ENCODE measurements at places on chromosomes 6 and 20.

GRCh38 chr6:128754658-128755256 lies 128.2 kb upstream of the LAMA2 start:
- no peak for DNase-seq

GRCh38 chr6:147508042-147508865 lies at the start of gene SAMD5:
SAMD5 (plus strand) TSS chr6:147508690; CDS start chr6:147508929, 239 bp downstream.
- no peak for DNase-seq

DNA sequence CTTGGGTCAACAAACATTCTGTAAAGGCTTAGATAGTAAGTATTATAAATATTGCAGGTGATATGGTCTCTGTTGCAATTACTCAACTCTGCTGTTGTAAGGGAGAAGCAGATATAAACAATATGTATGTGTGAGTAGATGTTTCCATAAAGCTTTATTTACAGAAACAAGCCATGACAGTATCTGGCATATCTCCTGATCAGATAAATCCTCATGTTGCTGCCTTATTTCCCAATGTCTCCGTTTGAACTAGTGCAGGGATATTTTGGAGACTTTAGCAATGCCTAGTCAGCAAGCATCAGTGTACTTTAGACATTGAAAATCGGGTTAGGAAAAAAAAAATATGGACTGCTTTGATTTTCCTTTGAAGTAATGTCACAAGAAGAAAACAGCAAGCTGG lies 96.1 kb downstream of the LAMA2 start:
- no peak for DNase-seq

- no peak for DNase-seq
These were observed 203.6 kb downstream of the LRFN2 start for GRCh38 chr6:40383348-40384115.

DNA sequence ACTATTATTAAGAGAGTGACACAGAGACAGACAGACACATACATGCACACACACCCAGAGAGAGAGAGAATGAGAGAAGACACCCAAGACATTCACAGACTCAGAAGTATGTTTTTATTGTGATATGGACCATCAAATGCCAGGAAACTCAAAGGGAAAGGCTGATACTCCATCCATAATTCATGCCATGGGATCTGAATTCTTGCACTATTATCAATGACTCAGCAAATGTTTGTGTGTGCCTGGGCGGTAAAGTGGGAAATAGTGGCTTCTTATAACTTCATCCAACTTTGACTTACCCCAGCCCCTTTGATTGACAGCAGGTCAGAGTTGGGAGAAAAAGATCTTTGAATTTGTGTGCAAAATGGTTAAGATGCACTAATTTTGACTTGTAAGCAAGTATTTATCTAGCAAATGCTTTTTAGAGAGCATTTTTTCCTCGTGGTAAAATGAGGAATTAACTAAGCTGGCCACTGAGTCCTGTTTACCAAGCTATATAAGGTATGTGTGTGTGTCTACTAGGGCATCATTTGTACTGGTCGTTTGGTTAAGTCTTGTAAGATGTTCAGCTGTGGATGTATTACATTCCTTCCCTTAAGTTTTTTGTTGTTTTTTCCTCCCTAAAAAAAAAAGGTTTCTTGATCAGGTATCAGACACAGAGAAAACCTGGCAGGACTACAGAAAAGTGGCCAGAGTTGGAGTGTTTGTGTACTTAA lies 3.0 kb upstream of the CCN2 start:
- DNase-seq = no peak

- no peak for DNase-seq
These were observed 191.1 kb downstream of the SLC24A3 start for GRCh38 chr20:19403549-19403948.

DNA sequence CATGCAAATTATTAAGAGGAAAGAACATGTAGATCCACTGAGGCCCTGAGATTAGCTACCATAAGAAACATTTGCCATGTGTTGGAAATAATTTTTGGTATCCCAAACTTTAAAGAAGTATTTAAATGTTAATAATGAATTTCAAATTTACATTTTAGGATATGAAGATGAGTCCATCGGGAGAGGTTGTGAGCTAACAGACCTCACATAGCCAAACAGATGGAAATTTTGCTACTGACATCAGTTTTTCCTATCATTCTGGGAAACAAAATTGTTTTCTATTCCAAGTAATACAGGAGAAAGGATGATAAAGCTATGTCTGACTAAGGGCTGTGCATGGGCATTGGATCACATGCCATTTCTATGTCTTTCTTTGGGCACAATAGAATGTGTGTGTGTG lies 809.6 kb downstream of the TENT5A start:
- no peak for DNase-seq

DNA sequence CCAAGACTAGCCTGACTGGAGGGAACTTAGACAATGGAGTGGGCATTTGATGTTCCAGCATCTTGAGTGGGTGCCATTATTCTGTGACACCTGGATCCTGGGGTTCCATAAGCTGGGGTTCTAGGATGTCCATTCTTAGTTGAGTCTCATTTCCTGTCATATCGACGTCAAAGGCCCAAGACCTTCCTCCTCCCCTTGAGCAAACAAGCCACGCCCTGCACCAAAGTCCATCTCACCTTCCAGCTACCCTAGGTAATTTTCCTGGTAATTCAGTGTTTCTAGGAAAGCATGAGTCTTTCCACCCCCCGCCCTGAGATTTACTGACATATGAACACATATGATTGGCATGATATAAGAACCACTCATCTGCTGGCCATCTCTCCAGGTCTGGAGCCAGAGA lies at the start of gene TRIM40:
Gene TRIM40, plus strand, starts transcription at position 384 of the 400 bp plus-strand sequence. CDS start 897 bp downstream, outside the sequence.
- DNase-seq = no peak

DNA sequence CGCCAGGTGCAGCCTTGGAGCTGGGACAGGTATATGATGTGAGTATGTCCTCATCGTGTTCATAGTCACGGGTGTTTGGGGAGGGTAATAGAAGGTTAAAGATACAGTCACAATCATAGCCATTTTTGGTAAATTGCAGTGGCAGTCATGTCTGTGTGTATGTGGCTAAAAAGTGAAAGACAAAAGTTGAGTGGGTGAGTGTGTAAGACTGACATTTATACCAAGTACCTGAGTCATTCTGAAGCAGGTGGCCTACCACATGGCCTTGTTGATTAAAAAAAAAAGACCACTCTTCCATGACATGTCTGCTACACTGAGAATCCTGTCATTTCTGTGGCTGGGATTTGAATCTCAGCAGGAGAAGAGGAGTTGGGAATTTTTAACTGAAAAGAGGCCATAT lies 181.9 kb downstream of the SCP2D1 start:
- no peak for DNase-seq

DNA sequence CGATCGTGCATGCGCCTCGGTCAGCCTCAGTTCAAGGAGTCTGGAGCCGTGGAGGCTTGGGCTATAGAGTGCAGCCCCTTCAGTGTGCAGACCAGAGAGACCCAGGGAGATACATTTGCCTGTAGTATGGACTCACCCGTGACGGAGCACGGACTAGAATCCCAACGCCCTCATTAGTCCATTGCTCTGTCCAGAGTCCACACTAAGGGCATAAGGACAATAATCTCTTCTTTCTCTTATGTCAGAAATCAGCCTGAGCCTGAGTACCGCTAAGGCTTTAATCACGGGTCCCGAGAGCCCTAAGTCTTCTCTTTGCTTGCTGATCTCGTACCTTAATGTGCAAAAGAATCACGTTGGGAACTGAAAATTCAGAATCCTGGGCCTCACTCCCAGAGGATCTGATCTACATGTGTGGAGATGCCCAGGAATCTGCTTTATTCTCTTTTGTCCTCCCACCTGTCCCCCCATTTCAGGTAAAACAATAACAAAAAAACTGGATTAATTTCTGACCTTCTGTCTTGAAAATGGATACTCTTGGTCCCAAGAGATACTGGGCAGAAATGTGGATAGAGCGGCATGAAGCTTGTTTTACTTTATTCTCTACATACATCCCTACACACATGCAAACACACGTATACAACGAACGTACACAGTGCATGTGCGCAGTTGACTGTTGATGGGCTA lies 671 bp downstream of the BPHL start:
- DNase-seq = no peak

- no peak for DNase-seq
These were observed 112.0 kb upstream of the CDYL start for GRCh38 chr6:4664117-4664626.

GRCh38 chr6:133097208-133097607 lies 143.9 kb upstream of the EYA4 start:
- no peak for DNase-seq

- no peak for DNase-seq
These were observed 518.1 kb downstream of the TFAP2A start for GRCh38 chr6:9896806-9897205.

GRCh38 chr6:47202644-47203205 lies 107.0 kb downstream of the TNFRSF21 start:
- DNase-seq = no peak

DNA sequence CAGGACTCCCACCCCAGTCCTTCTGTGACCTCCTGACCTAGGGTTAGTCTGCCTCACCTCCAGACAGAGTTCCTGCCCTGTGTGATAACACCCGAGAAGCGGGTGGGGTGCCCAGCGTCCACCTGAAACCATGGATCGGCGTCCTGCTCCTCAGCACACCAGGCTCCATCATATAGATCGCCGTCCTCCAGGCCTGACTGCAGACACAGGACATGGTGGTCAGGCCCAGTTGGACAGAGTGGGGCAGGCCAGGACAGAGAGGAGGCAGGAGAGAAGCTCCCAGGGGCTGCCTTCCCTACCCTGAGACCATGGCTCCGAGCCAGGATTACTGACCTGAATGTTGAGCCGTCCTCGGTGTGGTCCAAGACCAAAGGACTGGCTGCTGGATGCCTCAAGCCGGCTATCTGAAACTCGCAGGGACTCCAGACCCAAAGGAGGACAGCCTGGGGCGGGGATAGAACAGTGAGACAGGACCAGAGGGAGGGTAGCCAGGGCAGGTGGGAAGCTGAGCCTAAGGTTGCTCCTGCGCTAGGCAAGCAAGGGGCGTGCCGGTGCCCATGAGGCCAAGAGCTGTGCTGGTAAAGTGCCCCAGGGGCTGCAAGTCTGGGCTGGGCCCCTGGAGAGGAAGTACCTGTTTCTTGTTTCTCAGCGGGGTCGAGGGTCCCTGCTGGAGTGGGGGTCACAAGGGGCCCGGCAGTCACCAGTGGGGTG lies 2.2 kb downstream of the CPXM1 start:
- DNase-seq = no peak

DNA sequence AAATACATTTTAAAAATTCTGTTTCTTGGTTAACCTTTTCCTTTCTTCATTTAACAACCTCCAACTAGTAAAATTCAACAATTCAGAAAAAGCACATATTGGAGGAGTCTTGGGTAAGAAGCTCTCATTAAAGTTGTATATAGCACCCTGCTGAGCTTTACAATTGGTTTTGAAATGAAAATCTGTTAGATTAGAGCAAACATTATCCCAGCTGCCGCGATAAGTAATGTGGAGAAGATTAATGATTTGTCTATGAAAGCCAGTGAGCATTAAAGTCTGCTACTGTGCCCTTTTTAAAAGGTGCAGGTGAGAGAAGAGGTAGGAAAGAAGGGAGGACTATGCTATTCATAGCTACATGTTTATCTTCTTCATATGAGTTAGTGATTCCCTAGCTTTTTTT lies 201.5 kb downstream of the ZFAND3 start:
- DNase-seq = no peak

DNA sequence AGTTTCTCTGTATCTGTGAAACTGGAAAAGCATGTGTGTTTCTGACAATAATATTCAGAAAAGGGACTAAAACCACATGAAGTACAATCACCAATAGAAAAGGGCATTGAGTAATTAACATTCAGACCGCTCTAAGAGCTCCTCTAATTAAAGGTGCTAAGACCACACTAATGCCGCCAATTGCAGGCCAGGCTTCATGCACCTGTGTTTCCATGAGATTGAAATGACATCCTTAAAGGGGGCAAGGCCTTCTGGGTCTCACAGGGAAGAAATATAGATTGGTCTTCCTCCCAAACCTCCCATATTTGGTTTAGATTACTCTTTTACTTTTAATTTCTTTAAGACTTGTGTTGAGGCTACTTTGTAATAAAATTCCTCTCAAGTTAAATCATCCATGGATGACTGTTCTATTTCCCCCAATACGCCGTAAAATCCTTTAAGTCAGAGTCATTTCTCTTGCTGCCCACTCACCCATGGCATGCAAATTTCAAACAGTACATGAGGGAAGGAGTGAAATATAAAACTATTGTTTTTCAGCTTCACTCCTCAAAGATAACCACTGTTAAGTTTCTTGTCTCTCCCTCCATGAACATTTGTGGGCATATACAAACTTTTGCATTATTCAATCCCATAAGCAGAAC lies 110.6 kb downstream of the UBE3D start:
- no peak for DNase-seq

GRCh38 chr6:74166849-74167248 lies 470.8 kb downstream of the CD109 start:
- no peak for DNase-seq

- no peak for DNase-seq
These were observed 161.0 kb downstream of the BACH2 start for GRCh38 chr6:90135667-90136066.

DNA sequence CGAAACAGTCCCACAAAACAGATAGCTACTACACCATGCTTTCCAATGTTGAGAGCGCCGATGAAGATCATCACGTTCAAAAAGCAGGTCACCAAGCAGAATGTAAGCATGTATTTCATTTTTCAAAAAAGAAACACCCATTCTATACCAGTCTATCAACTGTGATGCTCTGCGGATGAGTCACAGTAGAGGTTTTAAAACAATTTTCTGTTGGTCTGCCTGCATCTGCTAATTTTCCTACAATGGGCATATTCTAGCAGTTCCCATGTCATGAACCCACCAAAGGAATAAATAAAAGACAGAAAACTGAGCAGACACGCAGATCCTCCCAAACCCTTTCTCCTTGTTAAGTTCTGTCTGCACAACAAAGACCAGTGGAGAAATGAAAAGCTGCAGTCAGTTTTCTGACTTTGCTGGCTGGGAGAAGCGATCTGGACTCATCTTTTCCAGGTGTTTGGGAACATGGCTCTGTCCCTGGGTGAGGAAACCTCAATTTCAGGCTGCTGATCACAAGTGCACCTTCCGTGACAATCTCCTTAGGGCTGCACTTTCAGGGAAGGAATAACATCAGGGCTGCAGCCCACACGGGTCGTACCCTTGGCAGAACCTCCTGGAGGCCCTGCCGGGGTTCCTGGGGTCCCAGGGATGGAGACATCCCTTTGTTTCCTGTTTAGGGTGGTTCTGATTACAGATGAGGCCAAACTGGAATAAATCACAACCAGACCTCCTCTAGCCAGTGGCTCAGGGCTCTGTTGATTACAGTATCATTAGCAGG lies 200.1 kb downstream of the BMP7 start:
- no peak for DNase-seq

- no peak for DNase-seq
These were observed 47.1 kb downstream of the STX7 start for GRCh38 chr6:132465530-132466485.

GRCh38 chr6:4351520-4352321 lies 216.3 kb upstream of the ECI2 start:
- no peak for DNase-seq

Data from T-helper 17 cell (primary cell).